ENCODE measurements at places on chromosomes 3 and 15.

DNA sequence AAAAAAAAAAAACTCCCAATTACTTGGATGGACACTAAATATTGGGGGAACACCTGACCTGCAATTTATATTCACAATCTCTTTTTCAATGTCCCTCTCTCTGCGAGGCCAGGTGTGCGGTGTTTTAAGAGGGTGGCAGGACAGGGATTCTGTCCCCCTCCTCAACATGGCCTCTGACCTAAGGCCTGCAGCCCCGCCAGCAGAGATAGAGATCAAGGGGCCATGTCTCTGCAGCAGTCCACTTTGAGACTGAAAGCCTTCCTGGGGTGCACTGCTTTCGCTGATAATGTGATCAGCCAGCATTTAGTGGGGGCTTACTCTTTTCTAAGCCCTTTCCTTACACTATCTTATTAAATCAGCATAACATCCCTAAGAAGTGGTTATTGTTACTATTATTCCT, 419.9 kb downstream of the OCA2 start:
- no peak for DNase-seq

DNA sequence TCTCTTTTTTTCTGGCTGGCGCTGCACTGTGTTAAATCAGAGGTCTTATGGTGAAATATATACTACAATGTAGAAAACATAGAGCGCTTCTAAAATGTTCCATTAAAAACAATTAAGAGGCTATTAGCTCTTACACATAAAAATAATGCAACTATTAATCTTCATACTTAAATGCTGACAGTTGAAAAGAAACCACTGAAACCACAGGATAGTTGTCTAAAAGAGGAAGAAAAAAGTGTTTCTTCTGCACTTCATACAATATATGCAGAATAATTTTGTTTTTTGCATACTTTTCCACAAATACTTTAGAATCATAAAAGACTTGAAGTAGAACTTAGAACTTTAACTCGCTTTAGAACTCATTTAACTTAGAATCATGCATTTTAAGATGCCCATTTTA, 170.5 kb downstream of the PYDC2 start:
- DNase-seq: no peak

DNA sequence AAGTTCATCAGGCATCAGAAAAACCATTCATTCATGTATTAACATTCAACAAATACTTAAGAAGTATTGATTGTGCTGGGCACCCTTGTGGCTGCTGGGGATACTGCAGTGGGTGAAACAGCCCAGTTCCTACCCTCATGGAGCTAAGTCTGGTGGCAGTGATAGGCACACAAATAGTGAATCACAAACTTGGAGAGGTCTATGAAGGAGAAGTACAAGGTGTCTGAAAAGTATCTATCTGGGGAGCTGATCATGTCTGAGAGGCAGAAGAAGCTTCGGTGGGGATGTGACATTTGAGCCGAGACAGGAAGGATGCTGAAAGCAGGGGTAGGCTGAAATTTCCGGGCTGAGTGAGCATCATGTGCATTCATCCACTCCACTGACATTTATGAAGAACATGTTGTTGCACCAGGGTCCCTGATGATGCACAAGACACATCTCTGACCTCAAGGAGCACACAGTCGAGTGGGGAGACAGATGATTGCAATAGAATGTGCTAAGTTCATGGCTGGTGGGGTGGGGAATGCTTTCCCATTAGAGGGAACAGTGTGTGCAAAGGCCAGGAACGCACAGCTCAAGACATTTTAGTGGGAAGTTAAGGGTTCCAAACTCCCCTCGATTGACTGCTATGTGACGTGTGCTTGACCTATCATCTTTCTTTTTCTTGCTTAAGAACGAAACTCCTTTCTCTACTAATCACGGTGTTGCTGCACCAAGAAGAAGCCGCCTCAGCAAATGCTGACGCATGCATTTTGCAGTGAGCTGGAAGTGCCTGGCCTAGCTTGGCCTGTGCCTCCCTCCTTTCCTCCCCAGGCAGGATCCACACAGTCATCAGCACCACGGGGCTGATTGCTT, 309.1 kb upstream of the ICE2 start:
- DNase-seq: peak; percentile 39

- DNase-seq: no peak
These were observed 380.6 kb downstream of the CTNNB1 start for GRCh38 chr3:41579861-41580260.
